Stimulated activated CD4-positive, alpha-beta T cell treated with anti-CD3 and anti-CD28 coated beads, Interleukin-1b, Interleukin-23, amount 100 ng/mL, for 48 hours (primary cell): ENCODE measurements at places on chromosomes 1 and 21.
A peak's percentile ranks its signal among the peaks of the same experiment; 100 is the strongest.

DNA sequence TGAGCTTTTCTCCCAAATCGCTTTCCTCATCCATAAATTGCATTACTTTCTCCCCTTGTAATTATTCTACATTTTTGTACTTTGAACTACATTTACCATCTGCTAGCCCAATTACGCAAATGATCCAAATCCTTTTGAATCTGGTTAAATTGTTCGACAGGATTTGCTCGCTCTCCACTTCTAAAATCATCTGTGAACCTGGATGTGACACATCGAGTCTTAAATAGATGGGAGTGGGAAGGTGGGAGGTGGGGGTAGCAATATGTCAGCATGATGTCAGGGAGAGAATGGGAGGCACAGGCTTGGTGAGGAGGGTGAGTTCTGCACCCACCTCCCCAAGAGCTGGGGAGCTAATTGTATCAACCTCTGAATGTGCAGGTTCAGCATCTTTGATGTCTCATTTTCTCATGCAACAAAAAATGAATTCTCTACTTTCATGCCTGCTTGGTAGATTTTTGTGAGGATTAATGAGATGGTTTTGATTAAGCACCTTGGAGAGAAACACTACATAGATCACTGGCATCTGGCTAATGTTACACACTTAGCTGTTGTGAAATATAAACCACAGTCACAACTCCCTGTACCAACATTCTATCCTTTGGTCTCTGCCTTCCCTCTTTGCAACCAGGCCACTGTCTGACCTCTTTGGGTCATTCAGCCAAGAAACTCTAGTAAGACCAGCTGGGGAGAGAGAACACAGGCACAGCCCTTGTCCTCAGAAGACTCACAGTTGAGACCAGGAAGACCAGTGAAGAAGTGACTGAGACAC is 165.1 kb downstream of the DAB1 start:
- DNase-seq: no peak

- DNase-seq: no peak
Measured at GRCh38 chr1:221454096-221454495, 287.8 kb downstream of the DUSP10 start.

- peak; percentile 34 for DNase-seq
Measured at GRCh38 chr21:39313042-39313570, 326 bp downstream of the BRWD1 start.

DNA sequence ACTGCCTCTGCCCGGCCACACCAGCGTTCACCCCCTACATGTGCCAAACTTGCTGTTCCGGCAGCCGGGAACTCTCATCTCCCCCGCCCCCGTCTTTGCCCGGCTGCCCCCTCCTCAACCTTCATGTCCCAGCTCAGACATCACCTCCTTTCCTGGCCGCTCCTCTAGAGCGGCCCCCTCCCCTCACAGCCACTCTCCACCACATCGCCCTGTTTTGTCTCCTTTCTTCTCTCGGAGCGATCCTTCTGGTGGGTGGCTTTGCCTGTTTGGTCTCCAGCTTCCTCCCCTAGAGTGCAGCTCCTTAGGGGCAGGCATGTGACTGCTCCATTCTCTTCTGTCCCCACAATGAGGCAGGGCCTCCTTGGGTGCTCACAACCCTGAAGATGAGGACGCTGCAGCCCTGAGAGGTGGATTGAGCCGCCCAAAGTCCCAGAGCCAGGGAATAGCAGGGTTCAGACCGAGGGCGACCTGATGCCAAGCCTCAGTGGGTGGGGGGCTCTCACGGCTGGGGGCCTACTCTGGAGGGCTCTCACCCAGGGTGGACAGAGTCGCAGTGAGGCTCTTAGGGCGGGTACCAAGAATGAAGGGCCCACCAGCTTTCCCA is 44.9 kb upstream of the ECE1 start:
- no peak for DNase-seq

GRCh38 chr1:110872366-110872744 is 593 bp upstream of the CD53 start:
- DNase-seq: no peak

GRCh38 chr1:224498574-224499170 is 64.1 kb upstream of the WDR26 start:
- peak; percentile 15 for DNase-seq

DNA sequence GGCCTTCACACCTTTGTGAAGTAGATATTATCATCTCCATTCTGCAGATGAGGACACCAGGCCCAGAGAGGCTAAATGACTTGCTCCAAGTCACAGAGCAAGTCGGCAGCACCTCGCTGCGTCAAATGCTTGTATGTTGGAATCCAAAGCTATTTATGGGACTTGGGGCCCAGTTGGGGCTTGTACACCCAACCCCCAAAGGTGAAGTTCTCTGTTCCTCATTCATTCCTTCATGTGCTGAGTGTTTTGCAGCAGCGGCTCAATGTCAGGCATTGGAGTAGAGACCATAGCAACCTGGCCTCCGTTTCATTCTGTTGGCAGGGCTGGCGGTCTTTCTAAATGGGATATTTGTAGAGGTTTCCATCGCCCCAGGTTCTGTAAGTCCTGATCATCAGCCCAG is 113.4 kb upstream of the SLC25A33 start:
- DNase-seq: no peak

DNA sequence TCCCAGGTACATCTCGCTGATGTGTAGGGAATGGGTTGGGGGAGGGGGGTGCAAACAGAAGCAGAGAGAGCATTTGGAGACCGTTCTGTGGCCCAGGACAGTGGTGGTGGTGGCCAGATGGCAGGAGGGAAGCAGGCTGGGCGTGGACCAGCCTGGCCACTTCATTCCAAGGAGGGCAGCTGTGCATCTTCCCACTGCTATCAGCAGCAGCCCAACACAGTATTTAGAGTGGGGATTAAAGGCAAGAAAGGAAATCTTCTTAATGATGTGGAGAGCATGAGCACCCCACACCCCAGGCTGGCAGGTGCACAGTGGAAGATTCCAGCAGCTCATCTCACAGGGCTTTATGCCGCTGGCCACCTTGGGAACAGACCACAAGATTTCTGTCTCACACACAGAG is 198.7 kb downstream of the NPHP4 start:
- DNase-seq: no peak

GRCh38 chr1:232282498-232282897 is 347.4 kb downstream of the SIPA1L2 start:
- DNase-seq: no peak

DNA sequence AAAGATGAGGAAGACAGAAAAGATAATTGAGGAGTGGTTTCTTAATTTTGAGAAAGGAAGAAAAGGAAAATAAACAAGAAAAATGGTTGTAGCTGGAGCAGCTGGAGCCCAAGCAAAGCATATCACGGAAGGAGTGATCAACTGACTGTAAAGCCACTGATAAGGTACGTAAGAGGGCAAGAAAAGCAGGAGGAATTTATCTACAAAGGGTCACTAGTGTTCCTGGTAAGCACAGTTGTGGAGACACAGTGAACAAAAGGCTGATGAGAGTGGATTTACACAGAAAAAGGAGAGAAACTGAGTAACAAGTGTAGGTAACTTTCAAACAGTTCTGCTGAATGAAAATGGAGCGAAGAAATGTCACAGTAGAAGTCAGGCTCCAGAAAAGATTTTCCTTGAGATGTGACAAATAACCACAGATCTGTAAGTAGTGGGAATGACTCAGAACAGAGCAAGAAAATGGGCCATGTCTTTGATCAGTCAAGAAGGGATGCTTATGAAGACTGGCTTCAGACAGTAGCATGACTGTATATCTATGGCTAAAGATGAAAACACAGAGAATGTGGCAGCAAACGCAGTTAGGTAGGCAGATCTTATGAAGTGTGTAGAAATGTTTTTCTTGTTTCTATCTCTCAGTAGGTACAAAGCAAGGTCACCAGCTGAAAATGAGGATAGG is 45.6 kb upstream of the RBM34 start:
- no peak for DNase-seq

DNA sequence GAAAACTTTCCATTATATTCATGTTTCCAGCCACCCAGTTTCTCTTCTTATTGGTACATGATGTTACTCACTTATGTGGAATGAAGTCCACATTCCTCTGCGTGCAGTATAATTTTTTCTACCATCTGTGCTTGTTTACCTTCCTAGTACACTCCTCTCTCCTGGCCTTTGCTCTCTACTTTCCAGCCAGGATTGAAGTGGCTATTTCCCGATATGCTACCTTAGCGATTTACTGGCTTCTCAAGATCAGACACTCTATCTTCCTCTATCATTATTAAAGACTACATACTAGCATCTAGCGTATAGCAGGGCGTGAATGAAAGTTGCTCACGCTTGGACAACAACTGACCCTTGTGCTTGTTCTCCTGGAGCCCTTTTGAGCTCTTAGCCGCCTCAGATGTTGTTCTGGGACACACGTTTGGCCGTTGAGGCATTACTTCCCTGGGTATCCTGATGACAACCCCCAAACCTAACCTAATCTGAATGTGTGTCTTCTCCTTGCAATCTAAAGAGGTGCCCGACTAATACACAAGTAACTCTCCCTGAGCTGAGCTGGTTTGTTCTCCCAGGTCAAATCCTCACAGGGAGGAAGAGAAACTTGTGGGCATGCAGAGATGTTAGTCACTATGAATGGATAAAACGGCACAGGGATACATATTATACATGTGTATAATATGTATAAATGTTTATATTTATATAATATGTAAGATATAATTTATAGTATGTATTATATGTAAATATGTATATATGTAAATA is 13.4 kb upstream of the MTARC2 start:
- no peak for DNase-seq

- no peak for DNase-seq
Measured at GRCh38 chr1:236154671-236155398, 12.5 kb downstream of the GPR137B start.

- no peak for DNase-seq
Measured at GRCh38 chr1:10498231-10498630, 23.5 kb downstream of the PEX14 start.

DNA sequence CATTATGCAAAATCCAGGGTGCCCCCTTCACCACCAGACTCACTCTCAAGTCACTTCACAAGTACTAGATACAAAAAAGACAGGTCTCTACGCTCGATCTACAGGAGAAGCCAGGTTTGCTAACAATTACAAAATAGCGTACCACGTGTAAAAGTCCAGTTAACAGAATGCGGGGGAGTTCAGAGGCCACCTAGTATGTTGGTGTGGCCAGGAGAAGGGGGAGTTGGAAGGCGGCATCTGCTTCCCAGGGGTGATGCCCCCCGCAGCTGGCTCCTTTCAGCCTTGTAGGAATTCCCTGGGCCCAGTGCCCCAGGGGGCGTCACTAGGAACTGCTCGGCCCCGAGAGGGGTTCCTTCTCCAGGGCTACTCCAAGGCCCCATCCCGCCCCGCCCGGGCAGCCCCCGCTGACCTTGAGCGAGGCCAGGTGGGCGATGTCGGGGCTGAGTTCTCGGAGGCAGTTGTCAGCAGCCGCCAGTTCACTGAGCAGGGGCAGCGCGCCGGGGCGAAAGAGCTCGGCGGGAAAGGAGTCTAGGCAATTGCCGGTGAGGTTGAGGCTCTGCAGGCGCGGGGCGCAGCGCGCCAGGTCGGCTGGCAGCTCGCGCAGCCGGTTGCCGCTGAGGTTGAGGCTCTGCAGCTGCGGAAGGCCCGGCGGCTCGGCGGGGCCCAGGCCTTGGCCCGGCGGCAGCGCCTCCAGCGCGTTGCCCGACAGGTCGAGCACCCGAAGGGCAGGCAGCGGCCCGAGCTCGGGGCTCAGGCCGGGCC is 664 bp downstream of the LRRC47 start:
- no peak for DNase-seq

DNA sequence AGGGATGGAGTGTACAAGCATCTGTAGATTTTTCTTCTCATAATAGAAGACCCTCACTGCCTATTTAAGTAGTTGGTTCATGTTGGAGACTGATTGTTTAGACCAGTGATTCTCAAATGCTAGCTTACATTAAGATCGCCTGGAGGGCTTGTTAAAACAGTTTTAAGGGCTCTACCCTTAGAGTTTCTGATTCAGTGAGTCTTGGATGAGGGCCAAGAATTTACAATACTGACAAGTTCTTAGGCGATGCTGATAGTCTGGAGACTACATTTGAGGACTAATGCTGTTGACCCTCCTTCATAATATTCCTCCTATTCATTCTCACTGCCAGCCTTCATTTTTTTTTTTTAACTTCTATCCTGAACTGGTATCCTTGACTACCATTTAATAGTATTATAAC is 15.2 kb upstream of the AGO3 start:
- no peak for DNase-seq

DNA sequence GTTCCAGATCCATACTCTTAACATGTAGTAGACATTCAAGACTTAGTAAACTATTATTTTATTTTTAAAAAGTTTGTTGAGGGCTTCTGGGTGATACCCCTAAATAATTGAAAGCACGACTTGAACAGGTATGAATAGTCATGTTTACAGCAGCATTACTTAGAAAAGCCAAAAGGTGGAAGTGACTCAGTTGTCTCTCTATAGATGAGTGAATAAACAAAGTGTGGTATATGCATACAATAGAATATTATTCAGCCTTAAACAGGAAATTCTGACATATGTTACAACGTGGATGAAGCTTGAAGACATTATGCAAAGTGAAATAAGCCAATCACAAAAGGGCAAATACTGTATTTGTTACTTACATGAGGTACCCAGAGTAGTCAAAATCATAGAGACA is 26.5 kb downstream of the TSNAX start:
- DNase-seq: no peak

DNA sequence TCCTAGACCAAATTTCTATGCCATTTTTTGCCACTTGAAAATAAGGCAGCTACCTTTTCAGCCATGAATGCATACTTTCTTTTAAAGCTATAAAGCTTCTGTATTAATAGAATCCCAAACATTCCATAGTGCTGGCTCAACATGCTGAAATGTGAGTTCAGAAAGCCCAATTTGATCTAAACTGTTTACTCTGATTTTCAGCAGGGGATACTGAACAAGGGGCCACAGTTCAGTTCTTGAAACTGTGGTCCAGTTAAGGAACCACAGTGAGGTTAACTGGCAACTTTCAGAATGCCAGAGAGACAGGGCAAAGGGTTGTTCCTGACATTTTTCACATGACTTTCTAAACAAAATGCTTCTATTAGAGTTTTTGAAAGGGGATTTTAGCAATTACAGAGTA is 85.7 kb upstream of the COL11A1 start:
- no peak for DNase-seq

DNA sequence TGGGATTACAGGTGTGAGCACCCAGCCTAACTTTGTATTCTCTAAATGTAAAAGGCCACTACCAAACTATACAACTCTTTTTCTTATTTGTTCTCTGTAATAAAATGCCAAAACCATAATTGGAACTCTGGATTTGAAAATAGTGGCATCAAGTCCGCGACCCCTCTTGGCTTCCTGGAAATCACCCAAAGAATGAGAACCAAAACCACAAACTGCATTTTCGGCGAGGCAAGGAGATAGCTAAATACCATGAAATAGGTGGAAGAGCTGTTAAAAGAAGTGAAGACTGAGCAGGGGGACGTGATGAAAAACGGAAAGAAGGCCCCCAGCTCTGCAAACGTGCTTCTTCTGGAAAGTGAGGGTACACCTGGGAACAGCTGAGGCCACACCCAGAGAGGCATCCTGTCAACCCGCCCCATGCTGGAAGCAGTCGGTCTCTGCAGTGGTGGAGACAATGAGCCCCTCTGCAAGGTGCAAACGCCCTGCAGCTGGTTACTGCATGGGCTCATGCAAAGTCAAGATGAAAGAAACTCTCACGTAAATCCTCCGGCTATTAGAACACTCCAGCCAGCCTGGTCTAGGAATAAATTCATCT is 22.5 kb downstream of the VPS26C start:
- DNase-seq: no peak

- DNase-seq: no peak
Measured at GRCh38 chr1:34771573-34772371, 9.2 kb upstream of the GJB3 start.

GRCh38 chr21:38863843-38864363 is 58.2 kb downstream of the ETS2 start:
- no peak for DNase-seq

- DNase-seq: no peak
Measured at GRCh38 chr1:212553676-212554075, 54.9 kb upstream of the ATF3 start.

- no peak for DNase-seq
Measured at GRCh38 chr1:92934395-92935378, 26.6 kb downstream of the DIPK1A start.
